NCI-H2029 treated with DMSO at 0.1 percent for 48 hours (cell line): ENCODE measurements at places on chromosomes 16 and 17.

GRCh38 chr16:56303880-56304279 is 112.6 kb downstream of the GNAO1 start:
- DNase-seq, result no peak

GRCh38 chr16:81632392-81633146 is 146.5 kb upstream of the PLCG2 start:
- no peak for DNase-seq

- DNase-seq, result no peak
These were observed 53.9 kb downstream of the GNAO1 start for GRCh38 chr16:56245197-56245596.

- DNase-seq, result no peak
These were observed 108.8 kb upstream of the CORO6 start for GRCh38 chr17:29731589-29731929.

GRCh38 chr16:24789881-24790280 is 55.9 kb upstream of the SLC5A11 start:
- DNase-seq, result no peak

DNA sequence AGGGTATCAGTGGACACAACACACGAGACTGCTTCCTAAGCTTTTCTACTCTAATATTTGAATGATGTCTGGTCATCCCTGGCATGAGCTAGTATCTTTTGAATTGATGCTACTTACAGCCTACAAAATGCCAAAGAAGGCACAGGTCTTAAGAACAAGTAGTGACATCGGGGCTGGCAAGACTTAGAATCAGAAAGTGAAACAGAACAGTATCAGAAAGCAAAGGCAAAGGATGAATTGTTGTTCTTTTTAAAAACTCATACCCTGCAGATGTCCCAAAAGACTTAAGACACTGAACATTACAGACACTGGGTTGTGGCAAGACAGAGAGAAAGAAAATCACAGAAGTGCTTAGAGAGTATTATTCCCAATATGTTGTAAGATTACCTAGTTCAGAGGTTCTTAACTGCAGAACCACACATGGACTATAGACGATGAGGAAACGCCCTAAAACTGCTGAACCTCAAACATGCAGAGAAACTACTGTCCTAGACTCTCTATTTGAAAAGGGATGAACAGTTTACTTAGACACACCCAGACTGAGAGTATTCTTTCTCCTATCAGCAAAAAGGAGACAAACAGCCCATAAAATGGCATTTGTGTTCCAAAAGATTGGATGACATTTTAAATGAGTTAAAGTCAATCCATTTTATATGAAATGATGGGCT is 12.5 kb downstream of the ZNF19 start:
- no peak for DNase-seq

GRCh38 chr17:36931697-36932382 is 5.4 kb upstream of the LHX1 start:
- DNase-seq, result no peak

DNA sequence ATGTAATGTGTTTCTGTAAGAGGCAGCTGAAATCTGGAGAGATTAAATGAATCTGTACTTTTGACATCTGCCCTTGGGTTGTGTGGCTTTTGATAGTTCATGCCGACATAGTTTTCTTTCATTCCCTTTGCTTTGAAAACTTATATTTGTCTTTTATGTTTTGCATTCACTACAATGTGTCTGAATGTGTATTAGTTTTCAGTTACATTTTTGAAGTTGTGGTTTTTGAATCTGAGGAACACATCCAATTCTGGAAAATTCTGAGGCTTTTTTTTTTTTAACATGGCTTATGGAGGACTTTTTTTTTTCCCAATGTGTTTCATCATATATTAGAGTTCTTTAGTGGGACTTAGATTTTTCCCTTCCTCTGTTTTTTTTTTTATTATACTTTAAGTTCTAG is 683.7 kb upstream of the SOX9 start:
- no peak for DNase-seq

DNA sequence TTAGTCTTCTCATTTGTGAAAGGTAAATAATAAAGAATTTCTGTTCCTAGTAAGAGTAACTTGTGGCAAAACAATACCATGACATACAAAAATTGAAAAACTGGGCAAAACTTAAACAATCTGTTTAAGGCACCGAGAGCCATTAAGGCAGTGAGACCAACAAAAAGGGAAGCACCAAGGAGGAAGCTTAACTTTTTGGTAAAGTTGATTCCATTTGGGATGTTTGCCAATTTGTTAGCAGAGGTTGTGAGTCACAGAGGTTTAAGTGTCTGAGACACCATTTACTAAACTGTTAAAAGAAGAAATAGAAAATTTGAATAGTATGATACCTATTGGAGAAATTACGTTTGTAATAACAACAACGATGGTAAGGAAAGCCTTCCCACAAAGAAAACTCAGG is 4.9 kb downstream of the SLC35G3 start:
- no peak for DNase-seq

DNA sequence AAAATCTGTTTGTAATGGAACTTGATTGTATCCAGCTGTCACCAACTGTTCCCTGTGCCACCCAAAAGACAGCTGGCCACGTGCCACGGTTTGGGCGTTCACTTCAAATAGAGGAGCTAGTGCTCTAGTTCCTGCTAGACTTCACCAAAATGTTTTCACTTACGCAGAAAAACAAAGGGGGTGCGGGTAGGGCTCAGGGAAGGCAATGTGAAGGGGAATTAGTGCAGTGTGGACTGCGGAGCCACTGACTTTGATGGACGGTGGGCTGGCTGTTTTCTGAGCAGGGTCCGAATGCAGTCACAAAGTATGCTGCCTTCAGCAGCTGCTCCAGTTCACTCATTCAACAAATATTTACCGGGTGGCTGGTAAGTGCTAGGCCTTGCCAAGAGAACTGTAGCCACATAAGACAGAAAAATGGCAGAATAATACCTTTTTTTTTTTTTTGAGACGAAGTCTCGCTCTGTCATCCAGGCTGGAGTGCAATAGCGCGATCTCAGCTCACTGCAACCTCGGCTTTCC is 7.6 kb upstream of the CYTH1 start:
- peak; percentile 70 for DNase-seq

DNA sequence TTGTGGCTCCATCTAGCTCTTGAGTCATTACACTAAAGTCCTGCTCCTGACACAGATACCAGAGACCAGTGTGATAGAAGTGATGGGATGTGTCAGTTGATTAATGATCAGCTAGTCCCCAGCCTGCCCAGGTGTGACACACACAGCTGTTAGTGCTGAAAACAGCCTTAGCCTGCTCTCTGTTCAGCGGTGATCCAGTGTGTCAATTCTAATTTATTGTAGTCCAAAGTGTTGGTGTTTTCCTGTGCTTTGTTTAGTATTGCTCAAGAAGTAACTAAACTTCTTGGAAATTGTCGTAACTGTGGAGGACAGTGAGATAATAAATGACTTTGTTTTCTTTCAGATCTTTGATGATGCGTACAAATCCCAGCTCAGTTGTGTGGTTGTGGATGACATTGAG is 92.3 kb downstream of the WNT3 start:
- DNase-seq, result no peak

DNA sequence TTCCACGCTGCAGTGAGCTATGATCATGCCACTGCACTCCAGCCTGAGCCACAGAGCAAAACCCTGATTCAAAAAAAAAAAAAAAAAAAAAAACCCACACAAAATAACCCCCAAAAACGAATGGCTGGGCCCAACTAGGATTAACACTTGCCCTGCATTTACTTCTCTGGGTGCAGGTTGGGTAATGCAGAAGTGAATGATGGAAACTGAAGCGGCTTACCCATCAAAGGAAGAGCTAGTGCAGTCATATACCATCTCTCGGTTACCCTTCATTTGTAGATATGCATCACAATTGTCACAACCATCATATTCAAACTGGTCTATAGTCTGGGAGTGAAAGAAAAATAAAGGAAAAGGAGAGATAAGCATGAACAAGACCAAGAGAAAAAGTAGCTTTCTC is 819 bp downstream of the SUPT4H1 start:
- no peak for DNase-seq

DNA sequence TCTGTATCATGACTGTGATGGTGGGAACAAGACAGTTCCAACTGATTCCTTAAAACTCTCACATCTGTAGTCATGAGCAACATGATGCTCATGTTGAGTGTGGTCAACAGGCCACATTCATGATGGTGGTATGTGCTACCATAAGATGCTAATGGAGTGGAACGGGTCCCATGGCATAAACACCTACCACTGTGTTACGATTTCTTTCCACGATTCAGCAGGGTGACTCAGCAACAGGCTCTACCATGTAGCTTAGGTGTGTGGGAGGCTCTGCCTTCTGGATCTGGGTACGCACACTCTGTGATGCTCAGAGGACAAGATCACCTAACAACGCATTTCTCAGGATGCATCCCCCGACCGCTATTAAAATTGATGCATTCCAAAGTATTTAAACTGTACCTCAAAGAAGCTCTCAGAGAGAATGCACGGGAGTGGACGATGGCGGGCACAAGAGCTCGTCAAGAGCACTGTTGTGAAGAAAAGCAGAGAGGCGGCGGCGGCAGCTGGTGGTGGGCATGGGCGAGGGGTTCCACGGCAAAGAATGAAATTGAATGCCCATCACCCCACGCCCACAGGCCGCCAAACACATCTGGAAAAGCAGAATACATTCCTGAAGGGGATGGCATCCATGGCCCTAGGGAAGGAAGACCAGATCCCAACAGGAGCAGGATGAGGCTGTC is 133.3 kb downstream of the ZNF778 start:
- DNase-seq, result no peak

DNA sequence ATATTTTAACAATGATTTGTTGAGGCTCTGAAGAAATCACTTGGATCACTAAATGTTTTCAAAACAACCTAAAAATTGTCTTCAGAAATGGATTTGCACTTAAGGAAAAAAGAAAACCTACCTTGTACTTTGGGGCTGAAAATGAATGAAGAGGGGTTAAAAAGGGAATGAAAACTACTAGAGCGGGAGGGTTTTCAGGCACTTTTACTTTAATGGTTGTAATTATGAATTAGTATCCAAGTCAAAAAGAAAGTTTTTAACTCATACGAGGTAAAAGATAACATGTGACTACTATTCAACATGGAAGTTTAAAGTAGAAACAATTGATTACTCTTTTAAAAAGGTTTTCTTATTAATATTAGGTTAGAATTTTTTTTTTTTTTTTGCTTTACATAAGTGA is 5.1 kb downstream of the IGF2BP1 start:
- no peak for DNase-seq

- DNase-seq, result no peak
These were observed 2.2 kb upstream of the EFTUD2 start for GRCh38 chr17:44901411-44901921.

DNA sequence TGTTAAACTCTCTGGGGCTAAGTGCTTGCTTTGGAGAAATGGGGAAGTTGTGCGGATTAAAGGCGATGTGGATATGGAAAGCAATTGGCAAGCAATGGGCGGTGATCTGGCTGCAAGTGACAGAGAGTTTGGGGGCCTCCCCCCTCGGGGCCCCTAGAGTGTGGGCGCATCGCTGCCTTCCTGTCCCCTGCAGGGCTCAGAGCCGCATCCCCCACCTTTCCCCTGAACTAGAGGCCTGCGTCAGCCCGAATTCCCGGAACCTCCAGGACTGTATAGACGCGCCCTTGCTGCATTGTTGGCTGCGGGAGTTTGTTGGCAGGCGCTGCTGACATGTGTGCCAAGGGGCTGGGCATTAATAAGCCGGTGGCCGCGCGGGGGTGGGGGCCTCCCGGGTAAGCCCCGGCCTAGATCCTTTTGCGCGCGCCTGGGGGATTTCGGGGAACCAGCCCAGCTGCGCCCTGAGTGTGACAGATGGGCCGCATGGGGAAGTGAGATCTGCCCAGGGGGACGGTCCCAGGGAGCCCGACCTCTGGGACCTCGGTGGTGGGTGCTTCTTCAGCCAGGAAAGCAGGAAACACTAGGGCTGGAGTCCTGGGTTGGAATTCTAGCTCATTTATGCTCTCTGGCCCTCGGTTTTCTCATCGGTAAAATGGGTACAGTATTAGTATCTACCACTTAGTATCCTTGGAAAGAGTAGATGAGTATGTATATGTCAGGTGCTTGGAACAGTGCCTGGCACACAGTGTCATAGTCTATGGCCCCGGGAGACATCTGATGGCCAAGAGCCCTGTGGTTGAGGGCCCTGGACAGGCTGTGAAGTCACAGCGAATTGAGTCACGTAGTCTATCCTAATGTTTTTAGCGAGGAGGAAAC is 1.0 kb downstream of the EEF2K start:
- DNase-seq, result peak; percentile 36

DNA sequence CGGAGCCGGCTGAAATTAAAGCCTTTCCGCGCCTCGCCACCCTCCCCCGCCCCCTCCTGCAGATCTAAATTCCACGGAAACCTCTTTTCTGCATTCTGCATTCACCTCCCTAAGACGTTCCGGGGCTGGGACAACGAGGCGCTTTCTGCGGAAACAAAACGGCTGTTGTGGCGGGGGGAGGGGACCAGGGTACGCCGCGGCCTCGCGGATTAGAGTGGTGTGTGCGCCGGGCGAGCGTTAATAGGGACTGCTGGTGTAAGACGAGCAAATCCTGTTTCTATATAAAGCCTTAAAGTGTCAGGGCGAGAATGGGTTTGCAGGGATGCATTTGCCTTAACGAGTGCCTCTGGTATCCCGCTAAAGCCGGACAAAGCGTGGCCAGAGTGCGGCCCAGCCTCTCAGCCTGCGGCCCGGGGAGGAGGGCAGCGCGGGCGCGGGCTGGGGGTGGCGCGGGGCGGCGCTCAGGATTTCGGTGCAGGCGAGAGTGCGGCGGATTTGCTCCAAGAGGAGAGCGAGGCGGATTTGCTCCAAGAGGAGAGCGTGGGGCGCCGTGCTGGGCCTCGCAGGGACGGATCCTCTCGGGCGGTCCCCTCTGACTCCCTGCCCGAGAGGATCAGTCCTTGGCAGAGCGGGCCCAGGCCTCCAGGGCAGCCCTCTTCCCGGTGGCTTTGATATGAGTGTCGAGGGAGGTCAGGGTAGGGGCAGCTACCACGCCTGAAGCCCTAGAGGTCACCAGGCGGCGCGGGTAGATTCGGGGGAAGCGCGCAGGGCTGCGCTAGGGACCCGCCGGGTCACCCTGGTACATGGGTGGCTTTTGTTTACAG is 5.1 kb downstream of the BAHCC1 start:
- no peak for DNase-seq

GRCh38 chr17:67575325-67575724 is 142.4 kb upstream of the NOL11 start:
- peak; percentile 76 for DNase-seq

DNA sequence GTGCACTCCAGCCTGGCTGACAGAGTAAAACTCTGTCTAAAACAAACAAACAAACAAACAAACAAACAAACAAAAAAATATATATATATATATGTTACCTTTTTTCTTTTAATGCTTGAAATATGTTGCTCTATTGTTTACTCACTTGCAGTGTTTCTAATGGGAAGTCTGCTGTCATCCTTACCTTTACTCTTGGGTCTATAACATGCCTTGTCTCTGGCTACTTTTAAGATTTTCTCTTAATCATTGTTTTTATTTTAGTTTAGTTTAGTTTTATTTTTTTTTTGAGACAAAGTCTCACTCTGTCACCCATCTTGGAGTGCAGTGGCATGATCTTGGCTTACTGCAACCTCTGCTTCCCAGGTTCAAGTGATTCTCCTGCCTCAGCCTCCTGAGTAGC is 16.1 kb upstream of the TNRC6A start:
- DNase-seq, result no peak

GRCh38 chr16:23064639-23065038 is 84.6 kb downstream of the USP31 start:
- DNase-seq, result no peak

GRCh38 chr16:3548445-3548844 is 28.8 kb downstream of the NLRC3 start:
- DNase-seq, result no peak

- no peak for DNase-seq
These were observed 45.9 kb upstream of the KCNJ16 start for GRCh38 chr17:70028978-70029767.

GRCh38 chr16:67969254-67970039 is 1.0 kb upstream of the SLC12A4 start:
- no peak for DNase-seq

GRCh38 chr17:36193216-36193775 is 3.3 kb downstream of the CCL3L1 start:
- DNase-seq, result no peak
